ENCODE measurements at places on chromosomes 1 and 21.

- no peak for DNase-seq
Observed at GRCh38 chr1:213345621-213346020, 294.6 kb downstream of the RPS6KC1 start.

GRCh38 chr1:84722794-84723193 is 32.5 kb upstream of the SSX2IP start:
- DNase-seq, result no peak

DNA sequence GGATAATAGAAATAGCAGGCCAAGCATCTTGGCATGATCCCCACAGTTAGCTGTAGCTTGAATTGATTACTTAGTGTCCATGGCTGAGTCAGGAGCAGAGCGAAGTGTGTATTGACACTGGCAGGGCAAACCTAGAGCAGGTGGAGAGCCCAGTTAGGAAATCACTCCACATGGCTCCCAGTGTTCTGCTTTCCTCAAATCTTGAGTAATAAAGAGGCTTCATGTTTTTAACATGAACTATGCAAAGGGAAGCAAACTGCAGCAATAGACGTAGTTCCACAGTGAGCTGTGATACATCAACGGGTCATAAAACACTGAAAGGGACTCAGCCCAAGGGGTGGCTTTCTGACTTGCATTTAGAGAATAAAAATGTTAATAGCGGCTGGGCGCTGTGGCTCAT is 28.9 kb downstream of the RHEX start:
- DNase-seq, result no peak

- no peak for DNase-seq
Observed at GRCh38 chr1:221994274-221994698, 252.4 kb upstream of the DUSP10 start.

DNA sequence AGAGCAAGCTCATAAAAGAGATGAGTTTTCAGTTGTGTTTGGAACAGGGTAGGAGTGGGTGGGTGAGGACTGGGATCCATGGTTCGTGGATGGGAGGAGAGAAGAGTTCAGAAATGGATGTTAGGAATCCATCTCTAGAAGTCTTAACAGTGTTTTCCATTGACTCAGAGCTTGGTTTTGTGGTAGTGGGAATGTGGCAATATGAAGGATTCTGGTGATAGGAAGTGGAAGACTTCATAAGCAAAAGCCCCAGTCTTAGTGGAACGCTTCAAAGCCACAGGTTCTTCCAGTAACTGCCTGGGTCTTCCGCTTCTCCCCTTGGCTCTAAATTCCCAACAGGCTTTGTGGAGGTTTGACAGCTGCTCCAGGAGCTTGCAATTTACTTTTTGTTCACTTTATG is 167.9 kb downstream of the KCNJ6 start:
- DNase-seq, result no peak

DNA sequence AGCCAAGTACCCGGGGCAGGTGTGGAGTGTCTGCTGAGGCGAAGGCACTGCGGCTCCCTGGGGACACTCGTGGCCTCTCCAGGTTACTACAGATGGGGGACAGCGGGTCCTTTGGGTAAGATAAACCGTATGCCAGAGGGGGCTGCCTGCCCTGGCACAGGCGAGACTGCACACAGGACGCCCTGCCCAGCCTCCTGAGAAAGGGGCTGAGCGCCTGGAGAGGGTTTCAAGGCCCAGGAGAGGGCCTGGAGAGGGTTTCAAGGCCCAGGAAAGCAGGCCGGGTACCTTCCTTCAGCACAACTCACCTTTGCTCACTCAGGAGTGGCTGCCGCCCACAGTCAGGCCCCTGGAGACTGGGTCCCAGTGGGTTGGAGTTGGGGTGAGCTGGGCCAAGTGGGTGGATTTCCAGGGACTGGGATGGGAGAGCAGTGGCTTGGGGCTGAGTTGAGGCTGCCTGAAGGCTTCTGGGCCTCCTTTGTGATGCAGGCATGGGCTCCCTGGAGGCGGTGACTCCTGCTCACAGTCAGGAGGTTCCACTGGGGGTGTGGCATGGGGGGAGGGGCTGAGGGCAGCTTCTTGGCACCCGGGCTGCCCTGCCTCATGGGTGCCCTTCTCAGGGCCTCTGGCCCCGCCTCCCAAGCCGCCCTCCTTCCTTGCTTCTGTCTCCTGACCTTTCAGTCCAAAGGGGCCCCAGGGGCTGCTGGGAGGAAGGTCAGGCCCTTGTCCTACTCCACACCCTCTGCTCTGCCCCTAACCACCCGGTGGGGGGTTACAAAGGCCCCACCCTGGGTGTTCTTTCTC is at the start of gene MMEL1:
MMEL1 (minus strand) TSS at position 456 of the 801 bp plus-strand sequence. CDS start 3,532 bp downstream, outside the sequence.
- DNase-seq, result no peak

GRCh38 chr1:156496211-156496761 is 4.3 kb downstream of the MEF2D start:
- DNase-seq, result no peak

DNA sequence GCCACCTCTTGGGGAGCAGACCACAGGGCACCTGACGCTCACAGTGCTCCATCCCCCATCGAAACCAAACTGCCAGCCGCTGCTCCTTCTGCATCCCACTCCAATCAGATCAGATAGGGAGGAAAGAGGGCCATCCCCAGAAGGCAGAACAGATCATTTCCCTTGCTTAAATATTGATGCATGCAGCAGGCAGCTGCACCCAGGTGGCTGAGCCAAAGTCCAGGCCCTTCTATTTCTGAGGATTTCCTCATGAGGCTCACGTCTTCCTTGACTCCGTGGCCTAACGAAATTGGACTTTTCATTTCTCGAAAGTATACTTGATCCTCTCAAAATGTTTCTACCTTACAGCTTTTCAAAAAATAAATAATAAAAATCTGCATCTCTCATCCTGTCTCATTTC is 239.2 kb downstream of the ATG4C start:
- no peak for DNase-seq

GRCh38 chr1:64005801-64006200 is 197.6 kb upstream of the UBE2U start:
- DNase-seq, result no peak

DNA sequence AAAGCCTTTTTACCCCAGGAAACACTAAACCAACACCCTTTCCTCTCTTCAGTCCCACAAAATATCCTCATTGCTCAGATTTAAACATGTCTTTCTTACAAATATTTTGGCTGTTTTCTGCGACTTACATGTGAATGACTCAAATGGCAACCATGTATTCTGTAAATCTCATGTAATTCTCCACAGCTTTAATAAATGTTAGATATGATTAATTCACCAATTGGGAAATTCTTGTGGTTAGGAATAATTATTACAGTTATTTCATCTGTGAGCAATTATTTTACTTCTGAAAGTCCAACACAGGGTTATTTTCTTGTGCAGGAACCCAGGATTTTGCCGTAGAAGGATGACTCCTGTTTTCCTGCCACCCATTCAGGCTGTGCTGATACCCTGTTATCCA is 431.5 kb downstream of the LMO4 start:
- DNase-seq, result no peak

DNA sequence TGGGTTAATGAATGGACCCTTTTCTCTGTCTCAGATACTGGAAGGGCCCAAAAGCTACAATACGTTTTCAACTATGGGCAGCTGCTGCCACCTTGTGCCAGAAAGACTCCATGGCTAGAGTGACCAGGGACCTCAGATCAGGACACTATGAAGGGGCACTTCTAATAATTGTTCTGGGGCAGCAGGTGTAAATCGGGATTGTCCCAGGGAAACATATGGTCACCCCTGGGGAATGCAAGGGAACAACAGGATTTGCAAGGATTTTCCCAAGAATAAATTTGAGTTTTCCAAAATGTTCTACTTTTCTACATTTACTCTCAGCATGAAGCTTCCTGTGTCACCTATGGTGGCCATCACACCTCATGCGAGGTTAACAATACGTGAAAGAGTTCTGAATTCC is 12.0 kb upstream of the FCAMR start:
- peak; percentile 75 for DNase-seq

DNA sequence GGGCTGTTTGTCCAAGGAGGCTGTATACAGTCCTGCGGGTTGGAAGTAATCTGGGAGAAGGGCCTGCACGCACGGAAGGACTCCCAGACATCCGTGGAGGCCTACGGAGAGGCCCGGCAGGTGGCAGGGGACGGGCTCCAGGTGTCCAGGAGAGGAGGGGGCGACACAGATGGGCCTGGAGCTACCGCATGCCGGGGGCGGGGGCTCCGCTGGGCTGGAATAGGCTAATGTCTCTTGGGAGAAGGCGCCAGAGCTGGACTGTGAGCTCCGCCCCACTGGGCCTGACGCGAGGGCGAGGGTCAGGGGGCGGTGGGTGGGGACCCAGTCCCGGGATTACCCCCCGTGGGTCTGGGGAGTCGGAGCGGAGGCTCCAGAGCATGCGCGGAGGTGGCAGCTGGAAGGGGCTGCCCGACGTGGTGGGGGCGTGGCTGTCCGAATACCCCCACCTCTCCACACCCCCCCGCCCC is 659 bp downstream of the AGO1 start:
- no peak for DNase-seq

- no peak for DNase-seq
Observed at GRCh38 chr1:236144446-236145150, 2.3 kb downstream of the GPR137B start.

DNA sequence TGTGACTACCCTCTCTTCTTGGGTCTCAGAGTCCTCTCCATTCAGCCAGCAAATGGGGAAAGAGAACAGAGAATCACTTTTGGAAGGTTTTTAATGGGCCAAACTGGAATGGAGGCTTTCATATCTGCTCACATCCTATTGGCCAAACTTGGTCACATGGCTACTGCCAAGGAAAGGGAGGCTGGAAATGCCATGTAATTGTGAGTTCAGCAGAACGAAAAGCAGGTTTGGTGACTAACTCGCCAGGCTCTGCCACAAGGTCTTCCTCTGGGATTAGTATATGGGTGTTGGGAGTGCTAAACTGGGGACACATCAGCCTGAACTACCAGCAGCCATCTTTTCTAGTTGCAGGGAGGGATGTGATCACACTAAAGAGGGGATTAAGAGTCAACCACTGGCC is 19.2 kb downstream of the RD3 start:
- no peak for DNase-seq

GRCh38 chr1:40944326-40944725 is 35.2 kb upstream of the CTPS1 start:
- no peak for DNase-seq

DNA sequence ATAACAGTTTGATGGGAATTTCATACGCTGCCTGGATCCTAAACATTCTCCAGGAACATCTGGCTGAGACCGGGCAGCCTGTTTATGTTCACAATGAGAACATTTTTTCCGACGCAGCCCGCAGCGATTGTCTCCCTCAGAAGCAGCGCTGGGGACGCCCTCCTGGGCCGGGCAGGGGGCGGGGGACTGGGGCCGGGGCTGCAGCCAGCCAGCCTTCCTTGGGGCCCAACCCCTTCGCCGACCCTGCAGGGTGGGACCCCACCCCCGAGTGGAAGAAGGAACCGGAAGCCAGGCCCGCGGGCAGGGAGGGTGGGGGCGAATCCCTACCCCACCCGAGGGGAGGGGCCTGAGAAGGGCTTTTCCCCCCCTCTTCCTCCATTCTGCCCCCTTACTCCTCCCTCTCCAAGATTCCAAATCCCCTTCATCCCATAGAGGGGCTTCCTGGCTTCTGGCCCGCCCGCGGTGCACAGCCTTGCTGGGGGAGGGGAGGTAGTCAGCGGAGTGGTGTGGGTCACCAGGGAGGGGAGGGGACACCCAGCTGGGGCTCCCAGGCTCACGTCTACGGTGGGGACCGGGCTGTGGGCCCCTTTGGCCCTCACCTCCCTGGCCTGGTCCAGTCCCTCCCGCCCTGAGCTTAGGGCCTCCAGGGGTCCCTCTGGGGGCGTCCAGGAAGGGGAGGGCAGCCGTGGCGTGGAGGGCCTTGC is 60.6 kb downstream of the WNT9A start:
- DNase-seq, result no peak

DNA sequence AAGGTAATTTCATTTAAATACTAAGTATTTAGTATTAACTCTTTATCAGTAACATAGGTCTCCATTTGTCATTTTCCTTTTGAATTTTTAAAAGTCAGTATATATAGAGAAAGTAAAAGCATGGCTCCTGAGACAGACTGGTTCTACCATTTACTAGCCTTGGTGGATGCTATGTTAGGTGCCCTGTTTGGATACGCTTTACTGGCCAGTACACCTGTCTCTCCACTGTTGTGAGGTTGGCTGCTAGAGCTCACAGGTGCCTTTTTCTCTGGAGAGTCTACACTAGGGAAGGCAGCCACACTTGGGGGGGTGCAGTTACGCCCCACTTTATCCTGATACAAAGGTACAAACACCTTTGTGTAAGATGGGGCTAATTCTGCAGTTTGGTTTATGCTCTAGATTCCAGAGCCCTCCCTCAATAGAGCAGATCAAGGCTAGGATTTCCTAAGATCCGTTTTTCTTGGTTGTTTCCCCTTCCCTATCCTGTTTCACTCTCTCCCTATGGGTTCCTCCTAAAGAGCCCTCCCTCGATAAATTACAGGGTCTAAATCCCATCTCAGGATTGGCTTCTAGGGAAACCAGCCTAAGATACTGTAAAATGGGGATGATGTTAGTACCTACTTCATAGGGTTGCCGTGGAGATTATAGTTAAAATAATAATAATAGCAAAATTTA is 5.6 kb upstream of the GPSM2 start:
- DNase-seq, result no peak

GRCh38 chr1:212470059-212470458 is 37.3 kb downstream of the NENF start:
- DNase-seq, result no peak

- no peak for DNase-seq
Observed at GRCh38 chr1:182095946-182096345, 34.4 kb upstream of the ZNF648 start.

DNA sequence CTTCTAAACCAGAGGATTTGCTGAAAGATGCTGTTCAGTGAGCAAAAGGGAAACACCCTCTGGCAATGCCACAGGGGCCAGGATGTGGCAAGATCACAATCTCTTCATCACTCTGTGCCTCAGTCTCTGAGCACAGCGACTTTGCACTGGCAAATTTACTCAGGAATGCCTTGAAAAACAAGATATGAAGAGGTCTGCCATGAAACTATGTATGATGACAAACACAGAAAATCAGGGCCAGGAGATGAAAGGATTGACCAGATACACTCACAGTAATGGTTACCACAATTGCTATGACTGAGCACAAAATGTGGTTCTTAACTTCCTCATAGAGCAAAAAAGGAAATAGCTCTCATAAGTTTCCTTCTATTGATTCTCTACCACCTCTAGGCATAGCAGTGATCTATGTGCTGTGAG is 5.8 kb downstream of the TTC13 start:
- DNase-seq, result no peak

DNA sequence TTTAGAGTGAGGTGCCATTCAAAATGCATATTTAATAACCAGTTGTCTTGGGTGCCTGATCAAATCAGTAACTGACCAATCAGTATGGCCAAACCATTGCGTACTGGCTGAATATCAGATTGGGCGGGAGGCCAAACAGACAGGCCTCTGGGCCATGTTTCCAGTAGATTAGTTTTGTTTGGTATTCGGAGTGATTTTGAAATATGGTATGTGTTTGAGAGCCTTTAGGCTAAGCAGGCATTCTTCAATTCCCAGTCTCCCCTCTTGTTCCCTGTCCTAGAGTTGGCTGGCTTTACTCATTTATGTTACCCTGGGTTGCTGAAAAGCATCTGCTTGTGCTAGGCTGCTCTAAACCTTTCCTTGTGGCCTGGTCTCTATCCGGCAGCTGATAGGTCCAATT is 80.1 kb downstream of the BACH1 start:
- no peak for DNase-seq

- no peak for DNase-seq
Observed at GRCh38 chr1:5720936-5721335, 271.3 kb downstream of the NPHP4 start.

GRCh38 chr21:16308269-16308668 is 578.5 kb downstream of the USP25 start:
- DNase-seq, result no peak
